Immature natural killer cell (primary cell): ENCODE measurements at places on chromosomes 16 and 17.

GRCh38 chr16:87645802-87646201, 43.5 kb downstream of the JPH3 start:
- no peak for DNase-seq

- DNase-seq = no peak
Observed at GRCh38 chr17:61284174-61284573, 115.5 kb upstream of the TBX2 start.

DNA sequence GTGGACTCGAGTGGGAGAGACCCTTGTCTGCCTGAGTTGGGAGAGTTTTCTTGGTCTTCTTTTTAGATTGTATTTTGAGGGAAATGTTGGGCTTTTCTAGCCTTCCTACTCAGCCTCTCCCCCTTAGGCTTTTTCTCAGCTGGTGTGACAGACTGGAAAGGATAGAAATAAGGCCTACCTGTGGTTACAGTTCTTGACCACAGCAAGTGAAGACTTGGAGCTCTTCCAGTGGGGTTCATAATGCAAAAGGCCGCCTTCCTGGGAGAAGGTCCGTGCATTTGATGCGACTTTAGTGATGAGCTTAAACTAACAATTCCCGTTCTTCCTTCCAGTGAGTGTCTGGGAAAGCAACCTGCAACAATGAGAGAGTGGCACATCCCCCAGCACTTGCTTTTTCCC, 56.8 kb downstream of the B9D1 start:
- DNase-seq = no peak

DNA sequence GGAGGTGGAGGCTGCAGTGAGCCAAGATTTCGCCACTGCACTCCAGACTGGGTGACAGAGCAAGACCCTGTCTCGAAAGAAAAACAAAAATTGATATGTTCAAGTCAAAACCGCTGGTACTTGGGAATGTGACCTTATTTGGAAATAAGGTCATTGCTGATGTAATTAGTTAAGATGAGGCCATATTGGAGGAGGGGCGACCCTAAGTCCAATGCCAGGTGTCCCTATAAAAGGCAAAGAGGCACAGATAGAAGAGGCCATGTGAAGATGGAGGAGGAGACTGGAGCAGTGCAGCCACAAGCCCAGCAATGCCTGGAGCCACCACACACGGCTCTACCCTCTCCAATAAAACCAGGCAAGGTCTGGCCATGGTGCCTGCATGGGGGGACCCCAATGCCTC, 50.8 kb upstream of the JPH3 start:
- no peak for DNase-seq
